ENCODE measurements at places on chromosomes 6 and 20.

DNA sequence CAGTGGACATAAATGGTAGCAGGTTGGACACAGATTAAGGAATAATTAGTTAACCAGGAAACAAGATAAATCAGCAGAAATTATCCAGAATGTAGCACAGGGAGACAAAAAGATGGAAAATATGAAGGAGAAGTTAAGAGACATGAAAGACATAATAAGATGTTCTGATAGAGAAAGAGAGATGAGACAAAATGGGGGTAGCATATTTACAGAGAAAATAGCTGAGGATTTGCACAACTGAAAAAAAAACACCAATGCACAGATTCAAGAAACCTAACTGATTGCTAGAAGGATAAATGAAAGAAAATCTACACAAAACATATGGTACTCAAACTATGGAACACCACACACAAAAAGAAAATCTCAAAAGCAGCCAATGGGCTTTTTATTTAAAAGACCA lies 34.6 kb upstream of the TBC1D22B start:
- DNase-seq = no peak

DNA sequence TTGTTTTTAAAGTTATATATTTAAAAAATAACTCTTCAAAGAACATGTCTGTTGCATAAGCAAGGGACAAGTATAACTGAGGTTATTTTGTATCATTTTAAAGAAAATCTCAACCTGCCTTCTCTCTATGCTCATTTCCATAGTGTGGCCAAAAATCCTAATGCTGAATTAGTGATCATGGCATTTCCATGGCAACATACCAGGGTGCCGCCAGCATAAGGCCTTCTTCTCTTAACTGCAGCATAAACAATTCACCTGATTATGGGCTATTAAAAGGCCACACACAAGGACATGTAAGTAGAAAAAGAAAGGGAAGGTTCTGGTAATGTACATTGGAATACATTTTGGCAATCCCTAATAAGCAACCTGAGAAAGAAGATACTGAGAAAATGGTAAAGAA lies 95.1 kb upstream of the RNF217 start:
- DNase-seq = no peak

DNA sequence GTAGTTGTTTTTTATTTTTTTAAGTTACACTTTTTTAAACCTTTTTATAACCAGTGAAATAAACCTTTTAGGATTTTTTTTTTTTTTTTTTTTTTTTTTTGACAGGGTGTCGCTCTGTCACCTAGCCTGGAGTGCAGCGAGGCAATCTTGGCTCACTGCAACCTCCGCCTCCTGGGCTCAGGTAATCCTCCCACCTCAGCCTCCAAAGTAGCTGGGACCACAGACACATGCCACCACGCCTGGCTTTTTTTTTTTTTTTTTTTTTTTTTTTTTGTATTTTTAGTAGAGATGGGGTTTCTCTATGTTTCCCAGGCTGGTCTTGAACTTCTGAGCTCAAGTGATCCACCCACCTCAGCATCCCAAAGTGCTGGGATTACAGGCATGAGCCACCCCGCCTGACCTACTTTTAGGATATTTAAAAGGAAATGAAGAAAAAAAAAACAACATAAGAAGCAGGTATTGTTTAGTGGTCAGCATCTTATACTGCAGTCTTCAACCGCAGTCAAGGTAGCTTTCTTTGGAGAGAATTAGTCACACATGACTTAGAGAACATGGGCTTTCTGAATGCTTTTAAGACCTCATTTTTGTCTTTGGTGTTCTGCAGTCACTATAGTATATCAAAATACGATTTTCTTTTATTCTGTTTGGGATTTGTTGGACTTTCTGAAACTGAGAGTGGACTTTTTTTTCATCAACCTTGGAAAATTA lies 1.6 kb downstream of the POLR1H start:
- no peak for DNase-seq

GRCh38 chr6:128505603-128506002 lies 14.8 kb downstream of the PTPRK start:
- no peak for DNase-seq

DNA sequence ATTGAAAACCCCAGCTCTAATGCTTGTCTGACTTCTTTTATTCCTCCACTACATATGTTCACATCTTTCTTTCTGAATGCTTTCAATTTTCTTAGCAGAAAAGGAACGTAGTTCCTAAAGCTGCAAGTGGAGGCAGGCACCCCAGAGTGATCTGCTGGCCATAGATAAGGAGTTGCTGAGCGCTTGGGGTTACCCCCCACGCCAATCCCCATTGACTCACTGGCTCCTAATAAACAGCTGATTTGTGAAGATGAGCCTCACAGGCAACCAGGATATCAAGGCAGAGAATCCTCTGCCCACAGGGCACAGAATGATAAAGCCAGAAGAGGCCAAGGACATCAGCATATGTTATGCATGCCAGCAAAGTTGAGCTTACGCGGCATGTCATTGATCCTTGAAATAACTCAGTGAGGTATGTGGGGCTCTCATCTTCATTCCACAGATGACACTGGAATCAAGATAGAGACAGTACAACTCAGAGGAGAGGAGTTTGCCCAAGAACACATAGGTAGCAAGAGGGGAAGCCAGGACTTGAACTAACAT lies 129.1 kb upstream of the PTPRT start:
- no peak for DNase-seq

All from astrocyte of the hippocampus (primary cell).